Naive thymus-derived CD8-positive, alpha-beta T cell (primary cell): ENCODE measurements at places on chromosomes 5 and 9. TPM values are rescaled to one million over a fixed set of nuclear protein-coding genes. Genes with fewer than 3 reads are reported as not detected.

CBY3 gene
- total RNA-seq, result 0.99 TPM

CDC25C gene
- total RNA-seq, result not detected

DNAH5 gene
- not detected for total RNA-seq

GLRX gene
- 111 TPM for total RNA-seq

SLCO4C1 gene
- 0.05 TPM for total RNA-seq

ANKH gene
- total RNA-seq, result 162 TPM

NHP2 gene
- total RNA-seq, result 79.3 TPM

SMIM33 gene
- total RNA-seq, result 0.13 TPM

SYNPO gene
- total RNA-seq, result 0.71 TPM

IL4 gene
- not detected for total RNA-seq

CCL27 gene
- not detected for total RNA-seq

KCNV2 gene
- total RNA-seq, result not detected
